ENCODE measurements at places on chromosomes 11 and 22.

- DNase-seq = no peak
Measured at GRCh38 chr11:46455834-46456233, 64.3 kb upstream of the CHRM4 start.

DNA sequence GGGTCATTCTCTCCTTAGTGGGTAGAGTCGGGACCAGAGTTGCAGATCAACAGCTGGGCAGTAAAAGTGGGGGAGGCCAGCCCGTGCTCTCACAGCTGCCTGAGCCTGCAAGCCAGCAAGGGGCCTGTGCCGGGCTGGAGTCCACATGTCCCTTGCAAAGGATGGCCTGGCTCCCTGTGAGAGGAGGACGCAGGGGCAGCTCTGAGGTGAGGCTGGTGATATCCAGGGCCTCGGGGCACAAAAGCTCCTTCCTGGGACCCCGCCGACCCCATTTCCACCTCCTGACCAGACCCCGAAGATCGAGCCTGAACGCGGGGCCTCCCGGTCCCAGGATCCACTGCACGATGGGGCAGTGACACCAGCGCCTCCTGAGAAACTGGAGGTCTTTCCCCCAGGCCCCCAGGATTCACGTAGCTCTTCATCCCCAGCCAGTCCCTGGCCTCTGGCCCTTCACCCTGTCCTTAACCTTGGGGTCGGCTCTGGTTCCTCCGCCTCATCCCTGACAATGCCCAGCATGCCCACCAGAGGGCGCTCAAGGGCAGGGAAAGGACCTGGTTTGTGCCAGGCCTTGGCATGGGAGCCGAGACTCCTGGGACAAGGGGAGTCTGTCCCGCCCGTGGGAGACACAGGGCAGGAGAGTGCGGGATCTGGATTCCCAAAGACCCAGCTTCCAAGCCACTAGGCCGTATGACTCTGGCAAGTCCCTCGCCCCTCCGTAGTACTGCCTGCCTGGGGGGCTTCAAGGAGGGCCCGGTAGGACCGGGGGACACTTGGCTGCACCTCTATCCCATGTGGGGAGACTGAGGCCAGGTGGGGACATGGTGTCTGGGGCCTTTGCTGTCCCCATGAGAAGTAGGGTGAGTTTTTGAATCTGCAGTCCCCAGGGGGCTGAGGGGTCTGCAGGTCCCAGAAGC lies 17.8 kb upstream of the WNT7B start:
- peak; percentile 84 for DNase-seq

- DNase-seq = no peak
Measured at GRCh38 chr11:117748771-117749540, 48.1 kb downstream of the DSCAML1 start.

DNA sequence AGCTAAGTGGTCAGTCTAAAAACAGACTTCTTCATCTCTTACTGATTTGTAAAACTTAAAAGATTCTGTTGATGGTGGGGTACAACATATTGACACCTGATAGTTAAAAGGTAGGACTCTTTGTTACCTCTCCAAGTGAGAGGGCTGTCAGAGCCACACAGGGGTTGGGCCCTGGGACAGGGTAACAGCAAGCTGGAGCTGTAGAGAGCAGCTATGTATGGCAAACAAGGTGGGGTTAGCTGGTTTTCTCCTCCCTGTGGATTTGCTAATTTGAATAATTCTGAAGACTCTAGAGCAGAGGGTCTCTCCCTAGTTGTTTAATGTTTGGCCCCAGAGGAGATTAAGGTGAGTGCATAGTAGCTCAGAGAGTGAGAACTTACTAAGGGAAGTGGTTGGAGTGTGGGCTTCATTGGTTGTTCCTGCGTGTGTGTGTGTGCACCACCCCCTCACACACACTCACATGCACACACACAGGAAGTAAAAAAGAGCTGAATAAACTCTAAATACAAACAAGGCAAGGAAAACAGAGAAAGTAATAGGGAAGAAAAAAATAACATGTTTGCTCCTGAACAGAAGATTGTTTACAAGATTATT lies 9.2 kb upstream of the GAS2 start:
- DNase-seq = no peak

DNA sequence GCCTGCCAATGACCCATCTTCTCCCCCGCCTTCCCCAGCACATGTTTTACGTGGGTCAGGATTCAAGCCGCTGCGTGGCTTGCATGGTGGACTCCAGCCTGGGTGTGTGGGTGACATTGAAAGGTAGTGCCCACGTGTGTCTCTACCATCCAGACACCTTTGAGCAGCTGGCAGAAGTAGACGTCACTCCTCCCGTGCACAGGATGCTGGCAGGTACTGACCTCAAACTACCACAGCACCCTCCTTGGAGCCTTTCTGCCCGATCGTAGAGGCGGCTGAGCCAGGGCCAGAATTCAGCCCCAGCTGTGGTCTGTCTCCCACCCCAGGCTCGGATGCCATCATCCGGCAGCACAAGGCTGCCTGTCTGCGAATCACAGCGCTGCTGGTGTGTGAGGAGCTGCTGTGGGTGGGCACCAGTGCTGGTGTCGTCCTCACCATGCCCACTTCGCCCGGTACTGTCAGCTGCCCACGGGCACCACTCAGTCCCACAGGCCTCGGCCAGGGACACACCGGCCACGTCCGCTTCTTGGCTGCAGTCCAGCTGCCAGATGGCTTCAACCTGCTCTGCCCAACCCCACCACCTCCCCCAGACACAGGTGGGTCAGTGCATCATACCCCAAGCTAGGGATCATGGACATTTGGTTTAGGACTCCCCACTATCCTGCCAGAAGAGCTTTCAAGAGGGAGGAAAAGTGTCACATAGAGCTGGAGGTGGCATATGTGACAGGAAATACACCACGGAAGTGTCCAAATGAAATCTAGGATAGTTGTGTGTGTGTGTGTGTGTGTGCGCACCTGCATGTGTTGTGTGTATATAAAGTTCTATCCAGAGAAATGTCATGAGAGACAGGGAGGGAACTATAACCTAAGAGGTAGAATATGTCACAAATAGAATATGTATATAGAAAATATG lies 10.6 kb upstream of the RELT start:
- no peak for DNase-seq

- no peak for DNase-seq
Measured at GRCh38 chr22:48710410-48710809, 1117.3 kb downstream of the BRD1 start.

DNA sequence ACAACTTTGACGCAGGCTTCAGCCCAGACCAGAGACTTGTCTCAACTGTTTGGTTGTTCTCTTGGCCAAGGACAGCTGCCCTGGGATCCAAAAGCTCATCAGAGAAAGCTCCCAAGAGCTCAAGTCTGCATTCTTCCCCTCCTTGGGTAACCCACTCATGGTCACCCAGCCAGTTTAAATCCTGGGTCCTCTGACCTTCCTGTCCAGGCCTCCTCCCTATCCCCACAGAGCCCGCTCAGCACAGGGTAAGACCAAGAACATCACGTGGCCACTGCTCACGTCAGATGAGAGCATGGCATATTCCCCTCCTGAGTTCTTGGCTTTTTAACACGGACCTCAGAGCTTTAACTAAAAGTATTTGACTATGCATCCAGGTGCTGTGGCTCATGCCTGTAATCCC lies 25.8 kb downstream of the TSKU start:
- no peak for DNase-seq

DNA sequence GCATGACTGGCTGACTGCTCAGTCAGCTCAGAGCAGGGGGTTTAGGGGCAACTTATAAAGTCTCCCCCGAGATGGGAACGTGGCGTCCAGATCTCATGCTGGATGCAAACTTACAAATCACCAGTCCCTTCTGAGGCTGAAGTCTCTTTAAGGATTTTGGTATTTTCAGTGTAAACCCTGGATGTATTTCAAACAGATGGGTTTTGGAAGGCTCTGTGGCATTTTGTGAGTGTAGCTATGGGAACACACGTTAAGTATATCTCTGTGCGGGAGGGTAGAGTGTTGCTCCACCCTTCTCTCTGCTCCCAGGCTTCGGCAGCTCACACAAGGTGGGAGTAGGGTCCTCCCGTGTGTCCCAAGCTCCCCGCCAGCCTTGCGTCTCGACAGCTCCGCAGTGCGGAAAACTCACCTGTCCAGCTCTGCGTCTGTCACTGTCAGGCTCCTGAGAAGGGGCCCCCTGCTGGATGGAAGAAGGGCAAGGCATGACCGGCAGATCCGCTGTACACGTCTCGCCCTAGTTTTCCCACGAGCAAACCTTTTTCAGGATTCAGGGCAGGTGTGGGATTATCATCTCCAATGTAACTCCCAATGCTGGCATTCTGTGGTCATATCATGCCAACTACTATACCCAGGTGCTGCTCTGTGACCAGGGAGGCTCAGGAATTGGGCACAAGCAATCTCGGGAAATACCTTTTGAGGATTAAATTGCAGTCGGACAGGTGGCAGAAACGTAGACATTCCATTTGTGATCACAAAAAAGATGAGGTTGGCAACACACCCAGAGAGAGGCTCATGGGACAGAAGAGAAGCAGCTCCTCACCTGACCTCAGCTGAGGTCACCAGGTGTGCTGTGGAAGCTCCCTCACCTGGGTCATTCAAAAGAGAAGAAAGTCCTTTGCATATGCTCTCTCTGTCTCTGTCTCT lies 313.9 kb upstream of the B3GAT1 start:
- DNase-seq = no peak

GRCh38 chr11:125088576-125089455 lies 22.6 kb downstream of the TMEM218 start:
- no peak for DNase-seq

GRCh38 chr11:120272303-120272702 lies 32.4 kb downstream of the POU2F3 start:
- DNase-seq = no peak

GRCh38 chr11:34890089-34890488 lies 26.1 kb downstream of the APIP start:
- DNase-seq = no peak

- DNase-seq = peak; percentile 36
Measured at GRCh38 chr11:2700415-2701211, 819 bp upstream of the KCNQ1OT1 start.

DNA sequence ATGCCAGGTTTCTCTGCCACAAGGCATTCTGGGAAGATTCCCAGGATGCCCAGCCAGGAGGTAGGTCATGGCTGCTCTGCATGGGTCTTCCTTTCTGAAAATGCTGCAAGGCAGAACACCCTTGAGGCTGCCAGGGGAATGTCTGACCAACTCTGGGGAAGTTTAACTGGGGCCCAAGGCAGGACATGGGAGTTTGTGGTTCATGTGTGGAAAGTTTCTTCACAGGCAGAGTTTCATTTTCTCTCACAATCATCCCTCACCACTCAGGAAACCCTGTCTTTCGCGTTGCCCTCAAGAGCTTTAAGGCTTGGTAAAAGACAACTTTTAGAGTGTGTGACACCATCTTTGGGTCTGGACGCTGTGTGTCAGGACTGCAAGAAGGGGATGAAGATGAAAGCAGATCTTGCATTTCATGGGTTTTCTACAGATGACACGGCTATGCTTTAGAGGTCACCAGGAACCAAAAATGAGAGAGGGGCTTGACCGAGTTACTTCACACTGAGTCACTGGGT lies 133.5 kb downstream of the CD44 start:
- no peak for DNase-seq

- DNase-seq = no peak
Measured at GRCh38 chr11:70486026-70486415, 87.7 kb downstream of the CTTN start.

GRCh38 chr11:61367406-61367805 lies 5.2 kb downstream of the TMEM138 start:
- DNase-seq = no peak

DNA sequence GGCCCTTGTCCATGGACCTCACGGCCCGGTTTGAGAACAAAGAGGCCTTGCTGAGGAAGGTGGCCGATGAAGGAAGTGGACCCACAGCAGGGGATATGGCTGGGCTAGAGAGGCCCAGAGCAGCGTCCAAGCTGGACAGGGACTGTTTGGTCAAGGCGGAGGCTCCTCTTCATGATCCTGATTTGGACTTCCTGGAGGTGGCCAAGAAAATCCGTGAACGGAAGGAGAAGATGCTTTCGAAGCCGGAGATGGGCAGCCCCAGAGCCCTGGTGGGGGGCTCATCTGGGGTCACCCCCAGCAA lies 76.3 kb downstream of the KIAA1671 start:
- no peak for DNase-seq

GRCh38 chr11:18748766-18749365 lies 22.9 kb upstream of the IGSF22 start:
- DNase-seq = no peak

DNA sequence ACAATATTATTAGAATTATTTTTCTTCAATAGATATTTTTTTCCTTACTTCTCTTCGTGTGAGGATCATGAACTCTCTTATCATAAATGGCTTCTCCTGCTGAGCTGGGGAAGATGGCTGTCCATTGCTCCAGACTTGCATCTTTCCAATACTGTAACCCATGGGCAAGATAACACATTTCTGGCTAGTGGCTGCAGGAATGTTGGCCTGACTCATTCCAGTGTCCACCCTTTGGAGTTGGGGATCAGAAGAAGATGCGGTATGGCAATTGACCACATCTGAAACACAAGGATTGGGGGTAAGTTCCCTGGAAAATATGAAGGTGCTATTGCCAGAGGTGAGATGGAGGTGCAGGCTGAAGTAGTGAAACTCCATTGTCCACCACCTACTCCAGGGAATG lies 92.8 kb downstream of the FAR1 start:
- no peak for DNase-seq

DNA sequence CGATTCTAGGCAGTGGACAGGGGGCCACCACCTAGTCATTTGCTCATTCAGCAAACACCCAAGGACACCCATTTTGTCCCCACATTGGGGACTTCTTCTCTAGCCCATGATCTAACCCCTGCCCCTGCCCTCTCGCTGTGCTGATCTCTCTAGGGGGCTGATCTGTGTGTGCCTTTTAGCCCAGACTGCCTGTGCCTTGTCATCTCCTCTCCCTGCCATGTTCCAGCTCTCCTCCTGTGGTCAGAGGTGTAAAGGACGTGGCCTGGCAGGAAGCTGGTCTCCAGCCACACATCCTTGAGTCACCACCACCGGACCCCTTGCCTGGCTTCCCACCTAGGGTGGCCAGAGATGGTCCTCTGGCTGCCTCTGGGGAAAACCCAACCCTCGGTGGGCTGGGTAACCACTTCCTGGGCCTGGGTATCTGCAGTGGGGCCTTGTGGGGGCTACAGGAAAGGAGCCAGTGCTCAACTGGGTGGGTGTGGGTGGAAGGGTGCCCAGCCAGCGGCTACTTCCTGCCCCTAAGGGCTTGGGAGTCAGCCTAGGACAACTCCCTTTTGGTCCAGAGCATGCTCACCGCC lies 1.3 kb downstream of the CTSW start:
- DNase-seq = no peak

DNA sequence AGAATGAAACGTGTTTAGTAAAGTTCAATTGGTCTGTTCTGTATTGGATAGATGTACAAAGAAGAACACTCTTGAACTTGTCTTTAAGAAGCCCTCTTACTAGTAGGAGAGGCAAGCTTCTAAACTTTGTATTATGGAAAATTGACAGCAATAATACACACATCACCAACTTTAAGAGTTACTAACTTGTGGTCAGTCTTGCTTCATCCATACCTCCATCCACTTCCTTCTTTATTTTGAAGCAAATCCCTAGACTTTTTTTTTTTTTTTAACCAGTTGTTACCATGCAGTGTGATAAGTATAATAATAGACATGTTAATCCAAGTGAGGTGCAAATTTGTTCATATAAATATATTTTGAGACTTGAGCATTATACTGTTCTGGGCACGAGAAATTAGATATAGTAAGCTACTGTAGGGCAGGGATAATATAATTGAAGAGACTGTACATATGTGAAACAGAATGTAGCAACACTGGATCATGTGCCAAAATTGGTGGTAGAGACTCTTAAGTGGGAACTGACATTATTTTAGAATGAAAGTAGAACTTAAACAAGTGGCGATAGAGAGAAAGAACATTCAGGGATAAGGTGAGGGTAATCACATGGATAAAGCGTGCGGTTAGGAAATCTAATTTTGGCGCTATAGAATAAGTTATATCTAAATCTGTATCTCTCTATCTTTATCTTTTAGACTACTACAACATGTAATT lies 6.5 kb downstream of the FAR1 start:
- no peak for DNase-seq

GRCh38 chr11:126805870-126806269 lies 194.7 kb downstream of the KIRREL3 start:
- no peak for DNase-seq

All from midbrain (tissue), 1 donor.